ENCODE measurements at places on chromosomes 16 and 17. TPM values are rescaled to one million over a fixed set of nuclear protein-coding genes. Genes with fewer than 3 reads are reported as not detected.

- DNase-seq, result no peak
- peaks cover 11% of the 10 kb centered on the region for H3K4me1 ChIP-seq
- no peaks in the 10 kb centered on the region for H3K36me3 ChIP-seq
These were observed 667 bp upstream of the KIF19 start for GRCh38 chr17:74325376-74325742.

DNA sequence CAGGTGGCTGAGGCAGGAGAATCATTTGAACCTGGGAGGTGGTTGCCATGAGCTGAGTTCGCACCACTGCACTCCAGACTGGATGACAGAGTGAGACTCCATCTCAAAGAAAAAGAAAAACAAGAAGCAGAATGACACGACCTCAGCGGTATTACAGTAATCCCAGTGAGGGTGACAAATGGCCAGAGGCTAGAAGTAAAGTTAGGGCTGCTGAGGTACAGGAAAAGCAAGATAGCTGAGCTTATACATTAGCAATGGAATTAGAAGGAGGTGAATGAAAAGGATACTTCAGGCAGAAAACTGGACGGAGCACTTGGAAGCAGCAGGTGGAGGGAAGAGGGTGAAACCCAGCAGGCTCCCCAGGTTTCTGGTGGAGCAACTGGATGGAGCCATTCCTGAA, 26.1 kb upstream of the AMZ2 start:
- H3K36me3 ChIP-seq, result no peaks in the 10 kb centered on the region
- H3K27me3 ChIP-seq, result no peaks in the 10 kb centered on the region
- H3K4me3 ChIP-seq, result no peak overlapping the region
- H3K27ac ChIP-seq, result peak overlapping the region; percentile 78
- no peak for DNase-seq

DNA sequence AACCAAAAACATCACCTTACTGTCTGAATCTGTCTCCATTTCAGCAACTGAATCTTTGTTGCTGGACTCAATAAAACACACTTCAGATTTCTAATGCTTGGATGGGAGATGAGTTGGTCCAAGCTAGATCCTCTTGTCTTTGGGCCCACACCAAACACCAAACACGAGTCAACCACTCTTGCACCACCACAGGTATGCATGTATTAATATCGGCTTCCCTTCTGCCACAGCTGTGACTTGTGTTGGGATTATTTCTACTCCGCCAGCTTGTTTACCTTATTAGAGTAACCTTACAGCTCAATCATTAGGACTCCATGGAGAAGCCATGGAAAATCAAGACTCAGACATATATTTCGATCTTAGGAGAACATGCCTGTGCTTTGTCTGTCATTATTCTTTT, 49.9 kb downstream of the XYLT1 start:
- H3K36me3 ChIP-seq, result peaks cover 2% of the 10 kb centered on the region
- no peak overlapping the region for H3K27ac ChIP-seq
- peaks cover 2% of the 10 kb centered on the region for H3K27me3 ChIP-seq
- DNase-seq, result no peak

The GRAPL gene
- total RNA-seq, result 1.2 TPM

GRCh38 chr17:38558728-38559050, 47.1 kb downstream of the SRCIN1 start:
- H3K27me3 ChIP-seq, result peaks cover 60% of the 10 kb centered on the region
- peaks cover 21% of the 10 kb centered on the region for H3K4me1 ChIP-seq
- no peak overlapping the region for H3K27ac ChIP-seq
- peak overlapping the region; percentile 94 for H3K4me3 ChIP-seq
- no peaks in the 10 kb centered on the region for H3K36me3 ChIP-seq

The TAX1BP3 gene
- 65.8 TPM for total RNA-seq
